ENCODE measurements at places on chromosomes 2 and 18. TPM values are rescaled to one million over a fixed set of nuclear protein-coding genes. Genes with fewer than 3 reads are reported as not detected.

Gene SLC23A3
- 0.64 TPM for total RNA-seq

Gene PTPN4
- total RNA-seq = 20.4 TPM

Gene RPRM
- not detected for total RNA-seq

Gene VWA3B
- 0.40 TPM for total RNA-seq

Gene GPR45
- total RNA-seq = not detected

Gene TMEM182
- total RNA-seq = 2.5 TPM

Gene IL36B
- total RNA-seq = 1.4 TPM

Gene DCDC2C
- total RNA-seq = not detected

Gene HDAC4
- 33.9 TPM for total RNA-seq

Gene ZC3H15
- 37.2 TPM for total RNA-seq

DNA sequence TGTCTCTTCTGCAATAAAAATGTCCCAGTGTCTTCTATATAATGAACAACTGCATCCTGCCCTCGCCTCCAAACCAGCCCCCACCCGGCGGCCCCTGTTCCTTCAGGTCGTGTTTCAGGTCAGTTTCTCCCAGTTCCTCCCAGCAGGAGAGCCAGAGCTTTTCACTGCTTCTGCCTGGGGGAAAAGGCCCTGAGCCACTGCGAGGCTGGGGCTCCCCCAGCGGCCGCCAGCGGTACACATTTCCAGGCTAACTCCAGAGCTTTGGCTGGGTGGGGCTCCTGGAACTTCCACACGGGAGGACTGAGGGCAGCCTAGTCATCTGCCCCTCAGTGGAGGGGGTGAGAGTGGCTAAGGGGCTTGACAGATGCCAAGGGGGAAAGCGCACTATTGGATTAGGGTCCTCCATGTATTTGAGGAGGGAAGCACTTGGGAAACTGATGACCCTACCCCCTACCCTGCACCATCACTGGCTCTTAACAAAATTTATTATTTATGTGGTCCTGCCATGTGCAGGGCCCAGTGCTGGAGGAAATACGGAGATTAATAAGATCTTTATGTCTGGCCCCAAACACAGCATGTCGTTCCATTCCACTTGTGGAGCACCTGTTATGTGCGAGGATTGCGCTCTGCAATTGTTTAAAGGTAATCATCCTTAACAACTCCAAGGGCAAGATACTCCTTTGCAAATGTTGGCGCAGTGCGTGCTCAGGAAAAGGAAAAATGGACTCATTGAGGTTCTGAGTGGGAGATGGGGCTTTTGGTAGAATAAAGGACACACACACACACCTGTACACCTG is 17.3 kb upstream of the CYS1 start:
- peak; percentile 74 for ATAC-seq

DNA sequence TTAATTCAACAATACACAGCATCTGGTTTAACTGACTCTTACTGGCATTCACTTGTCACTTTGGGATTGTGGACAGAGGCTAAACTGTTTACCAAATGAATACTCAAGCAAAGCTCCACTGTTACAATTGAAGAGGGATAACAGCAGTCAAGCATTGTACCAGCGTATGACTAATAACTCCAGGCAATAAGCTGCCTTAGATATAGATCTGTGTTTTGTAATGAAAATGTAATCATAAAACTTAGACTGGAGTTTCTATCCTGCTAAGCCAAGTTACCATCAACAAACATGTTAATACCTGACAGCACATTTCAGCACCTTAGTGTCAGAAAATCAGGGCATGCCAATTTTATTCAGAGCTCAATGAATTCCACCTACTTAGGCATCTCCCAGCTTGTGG is 889.5 kb downstream of the EPHA4 start:
- ATAC-seq = peak; percentile 94

GRCh38 chr2:192148620-192149321 is 46.0 kb downstream of the TMEFF2 start:
- no peak for ATAC-seq

DNA sequence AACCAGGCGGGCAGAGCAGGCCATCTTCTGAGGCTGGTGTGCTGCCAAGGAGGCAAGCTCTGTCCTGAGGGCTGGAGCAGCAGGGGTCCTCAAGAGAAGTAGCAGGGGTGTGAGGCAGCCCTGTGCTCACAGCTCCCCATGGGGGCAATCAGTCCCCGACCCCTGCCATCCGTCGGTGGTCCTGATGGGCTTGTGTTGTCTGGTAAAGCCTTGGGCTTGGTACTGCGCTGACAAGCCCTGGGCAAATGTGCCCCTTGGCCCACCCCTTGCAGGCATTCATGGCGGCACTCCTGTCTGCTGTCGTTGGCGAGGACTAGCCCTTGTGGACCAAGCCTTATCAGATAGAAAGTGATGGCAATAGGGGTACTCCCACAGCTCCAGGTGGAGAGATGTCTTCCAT is 22.6 kb upstream of the SCLY start:
- no peak for ATAC-seq

DNA sequence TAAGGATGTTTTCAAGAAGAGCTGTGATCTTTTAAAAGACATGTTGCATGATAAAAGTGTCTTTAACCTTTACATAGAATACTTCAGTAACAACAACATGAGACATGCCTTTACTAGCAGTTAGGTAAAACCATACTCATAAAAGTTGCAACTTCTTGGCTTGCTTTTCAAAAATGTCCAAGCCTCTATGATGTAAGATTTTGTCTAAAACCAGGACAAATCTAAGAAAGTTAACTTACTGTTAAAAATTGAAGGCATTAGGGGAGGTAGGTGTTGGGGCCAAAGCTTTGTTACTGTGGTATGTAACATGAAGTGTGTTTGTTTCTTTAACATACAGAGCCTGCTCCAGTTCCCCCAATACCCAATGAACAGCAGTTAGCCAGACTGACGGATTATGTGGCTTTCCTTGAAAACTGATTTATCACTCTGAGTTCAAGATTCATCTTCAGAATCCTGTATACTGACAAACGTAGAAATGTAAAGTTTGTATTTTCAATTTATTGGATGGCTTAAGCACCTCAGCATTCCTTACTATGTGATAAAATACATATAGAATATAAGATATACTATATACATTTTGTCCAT is 11.7 kb downstream of the COPS8 start:
- ATAC-seq = no peak

DNA sequence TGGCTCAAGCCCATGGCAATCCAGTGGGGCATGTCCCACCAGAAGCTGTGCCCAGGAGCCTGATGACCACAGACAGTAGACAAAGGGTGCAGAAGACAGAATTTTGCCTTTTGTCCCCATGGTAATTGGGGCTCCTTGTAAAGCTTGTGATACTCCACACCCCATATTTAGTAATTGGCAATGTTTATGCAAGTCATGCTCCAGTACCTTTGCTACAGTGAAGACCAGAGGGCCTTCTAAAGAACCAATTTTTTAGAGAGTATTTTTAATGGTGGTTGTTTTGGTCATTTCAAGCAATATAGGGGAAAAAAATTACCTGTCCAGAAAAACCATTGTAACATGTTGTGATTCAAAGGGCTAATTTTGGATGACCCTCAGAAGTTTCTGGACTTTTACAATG is 194.8 kb downstream of the ANAPC1 start:
- ATAC-seq = no peak

DNA sequence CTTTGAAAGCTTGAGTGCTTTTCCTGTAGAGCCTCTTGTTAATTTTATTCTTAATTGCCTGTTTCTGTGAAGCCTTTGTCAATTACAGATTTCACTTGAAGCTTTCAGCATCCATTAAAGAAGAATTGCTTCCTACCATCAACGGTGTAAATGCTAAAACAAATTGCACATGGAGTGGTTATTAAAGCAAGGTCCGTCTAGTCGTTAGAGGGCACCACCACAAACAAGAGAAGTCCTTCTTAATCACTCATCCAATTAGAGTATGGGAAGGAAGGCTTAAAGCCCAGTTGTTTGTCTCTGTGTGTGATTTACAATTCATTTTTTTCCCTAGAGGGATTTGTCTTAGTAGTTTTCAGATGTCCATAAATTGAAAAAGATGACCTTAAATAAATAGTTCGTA is 1.6 kb downstream of the KCNJ3 start:
- no peak for ATAC-seq

DNA sequence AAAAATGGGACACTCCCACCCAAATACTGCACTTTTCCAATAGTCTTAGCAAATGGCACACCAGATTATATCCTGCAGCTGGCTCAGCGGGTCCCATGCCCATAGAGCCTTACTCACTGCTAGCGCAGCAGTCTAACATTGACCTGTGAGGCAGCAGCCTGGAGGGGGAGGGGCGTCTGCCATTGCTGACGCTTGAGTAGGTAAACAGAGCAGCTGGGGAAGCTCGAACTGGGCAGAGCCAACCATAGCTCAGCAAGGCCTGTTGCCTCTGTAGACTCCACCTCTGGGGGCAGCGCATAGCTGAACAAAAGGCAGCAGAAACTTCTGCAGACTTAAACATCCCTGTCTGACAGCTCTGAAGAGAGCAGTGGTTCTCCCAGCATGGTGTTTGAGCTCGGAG is 110.4 kb downstream of the CTIF start:
- ATAC-seq = no peak

DNA sequence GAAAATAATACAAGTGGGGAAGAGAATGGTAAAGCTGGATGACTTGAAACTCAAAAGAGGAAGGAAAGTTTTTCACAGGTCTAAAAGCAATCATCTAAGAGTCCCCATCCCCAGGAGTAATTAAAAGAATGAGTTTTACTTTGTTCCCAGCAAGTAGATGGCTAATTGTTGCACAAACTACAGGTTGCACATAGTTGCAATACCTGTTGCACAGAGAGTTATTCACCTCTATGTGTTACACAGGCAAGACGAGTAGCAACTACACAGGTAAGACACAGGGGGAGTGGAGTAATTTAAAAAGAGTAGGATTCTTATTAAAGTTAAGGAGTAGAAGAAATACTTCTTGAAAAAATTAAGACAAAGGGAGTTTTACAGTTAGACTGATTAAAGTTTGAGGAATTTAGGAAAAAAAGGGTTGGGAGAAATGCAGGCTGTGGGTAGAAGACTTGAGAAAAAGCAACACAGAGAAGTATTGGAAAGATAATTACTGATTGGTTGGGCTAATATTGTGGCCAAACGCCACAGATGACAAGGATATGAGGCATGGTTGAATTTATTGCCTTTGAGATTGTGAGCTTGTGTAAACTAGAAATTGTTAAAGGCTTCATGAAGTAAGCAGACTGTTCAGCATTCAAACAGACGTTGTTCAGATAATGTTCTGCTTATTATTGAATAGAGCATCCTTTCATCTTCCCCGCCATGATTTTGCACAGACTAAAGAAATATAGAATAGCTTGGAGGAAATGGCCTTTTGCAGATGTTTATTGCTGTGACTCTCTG is 699.3 kb downstream of the NR4A2 start:
- ATAC-seq = peak; percentile 57

- no peak for ATAC-seq
Measured at GRCh38 chr2:108447947-108448677, 894 bp upstream of the GCC2 start.

DNA sequence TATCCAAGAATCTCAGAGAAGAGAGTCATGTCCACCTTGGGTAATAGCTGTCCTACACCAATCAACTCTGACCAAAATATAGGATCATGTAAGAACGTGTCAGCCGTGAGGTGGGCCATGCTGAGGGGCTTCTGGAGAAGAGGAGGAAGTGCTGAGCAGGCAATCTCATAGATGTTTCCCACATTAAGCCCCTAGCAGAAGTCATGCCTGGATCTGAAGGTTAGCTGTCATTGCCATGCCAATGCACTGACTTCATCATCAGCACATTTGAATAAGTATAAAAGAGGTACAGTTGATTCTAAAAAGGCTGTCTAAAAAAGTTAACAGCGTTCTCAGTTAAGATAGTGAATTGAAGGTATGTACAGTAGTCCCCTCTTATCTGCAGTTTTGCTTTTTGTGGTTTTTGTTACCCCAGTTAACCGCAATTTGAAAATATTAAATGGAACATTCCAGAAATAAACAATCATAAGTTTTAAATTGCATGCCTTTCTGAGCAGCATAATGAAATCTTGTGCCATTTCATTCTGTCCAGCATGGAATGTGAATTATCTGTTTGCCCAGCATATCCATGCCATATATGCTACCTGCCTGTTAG is 67.2 kb upstream of the TMEM17 start:
- no peak for ATAC-seq

DNA sequence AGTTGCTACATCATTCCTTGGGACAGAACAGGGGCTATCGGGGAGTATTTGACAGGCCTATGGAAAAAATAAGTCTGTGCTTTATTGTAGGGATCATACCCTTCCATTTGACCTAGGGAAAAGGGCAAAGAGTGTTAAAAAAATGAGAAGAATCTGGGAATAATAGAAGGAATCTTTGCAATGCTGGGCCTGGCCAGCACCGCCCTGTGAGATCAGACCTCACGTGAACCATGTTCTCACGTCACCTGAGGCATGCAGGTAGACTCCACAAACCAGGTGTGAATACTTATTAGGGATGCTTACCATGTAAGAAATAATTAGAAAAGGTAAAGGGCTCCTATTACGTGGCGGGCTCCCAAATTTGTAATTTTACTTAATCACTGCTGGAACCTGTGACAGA is 177.5 kb upstream of the GATA6 start:
- no peak for ATAC-seq

- peak; percentile 85 for ATAC-seq
Measured at GRCh38 chr2:173982918-173983317, 17.7 kb upstream of the SP3 start.

- peak; percentile 8 for ATAC-seq
Measured at GRCh38 chr2:200828572-200829257, 17.0 kb downstream of the BZW1 start.

DNA sequence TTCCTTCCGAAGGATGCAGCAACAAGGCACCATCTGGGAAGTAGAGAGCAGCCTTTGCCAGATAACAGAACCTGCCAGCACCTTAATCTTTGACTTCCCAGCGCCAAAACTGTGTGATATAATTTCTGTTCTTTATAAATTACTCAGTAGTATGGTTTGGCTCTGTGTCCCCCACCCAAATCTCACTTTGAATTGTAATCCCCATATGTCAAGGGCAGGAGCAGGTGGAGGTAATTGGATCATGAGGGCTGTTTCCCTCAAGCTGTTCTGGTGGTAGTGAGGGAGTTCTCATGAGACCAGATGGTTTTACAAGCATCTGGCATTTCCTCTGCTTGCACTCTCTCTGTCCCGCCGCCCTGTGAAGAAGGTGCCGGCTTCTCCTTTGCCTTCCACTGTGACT is 899.9 kb downstream of the TRIB2 start:
- ATAC-seq = no peak

GRCh38 chr2:8281950-8282857 is 399.7 kb upstream of the ID2 start:
- no peak for ATAC-seq

DNA sequence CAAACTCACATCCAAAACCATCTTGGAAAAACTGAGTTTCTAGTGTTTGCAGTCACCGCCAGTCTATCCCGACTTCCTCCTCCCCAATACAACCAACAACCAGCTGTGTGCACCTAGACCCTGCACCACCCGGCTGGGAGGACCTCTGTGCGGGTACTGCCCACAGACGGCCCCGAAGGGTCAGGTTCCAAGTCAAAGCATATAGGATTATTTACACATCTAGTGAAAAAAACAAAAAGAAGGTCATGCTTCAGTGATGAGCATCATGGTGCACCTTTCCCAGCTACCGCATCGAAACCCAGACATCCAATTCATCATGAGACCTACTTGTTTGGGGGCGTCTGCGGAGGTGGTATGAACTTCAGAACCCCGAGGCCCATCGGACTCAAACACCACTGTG is 124.8 kb downstream of the ZNF516 start:
- ATAC-seq = no peak

GRCh38 chr2:64987001-64987955 is 1.9 kb upstream of the SLC1A4 start:
- no peak for ATAC-seq

All from esophagus mucosa (tissue), 1 donor.